NCI-H2107 (cell line): ENCODE measurements at places on chromosomes 16 and 17.

DNA sequence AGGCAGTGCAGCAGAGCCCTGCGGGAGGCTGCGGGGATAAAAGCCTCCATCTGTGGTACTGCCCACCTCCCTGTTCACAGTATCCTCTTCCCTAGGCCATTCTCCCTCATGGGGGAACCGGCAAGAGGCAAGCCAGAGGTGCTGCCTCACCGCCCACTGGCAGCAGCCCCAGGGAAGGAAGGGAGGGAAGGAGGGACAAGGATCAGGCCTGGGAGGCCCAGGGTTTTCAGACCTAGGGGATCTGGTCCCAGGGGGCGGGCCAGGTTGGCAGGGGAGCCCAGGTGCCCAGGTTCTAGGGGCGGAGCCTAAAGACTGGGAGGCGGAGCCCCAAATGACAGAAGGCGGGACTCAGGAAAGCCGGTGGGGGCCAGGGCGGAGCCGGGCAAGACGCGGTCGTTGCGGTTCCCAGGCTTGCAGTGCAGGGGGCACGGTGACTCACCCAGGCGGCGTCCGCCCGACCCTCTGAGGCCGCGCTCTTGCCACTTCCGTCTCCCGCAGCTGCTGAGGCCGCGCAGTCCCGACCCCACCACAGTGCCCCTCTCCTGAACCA, 3.0 kb upstream of the MTMR4 start:
- DNase-seq, result peak; percentile 87

GRCh38 chr16:2499890-2500429, 13.8 kb upstream of the ATP6V0C start:
- no peak for DNase-seq

DNA sequence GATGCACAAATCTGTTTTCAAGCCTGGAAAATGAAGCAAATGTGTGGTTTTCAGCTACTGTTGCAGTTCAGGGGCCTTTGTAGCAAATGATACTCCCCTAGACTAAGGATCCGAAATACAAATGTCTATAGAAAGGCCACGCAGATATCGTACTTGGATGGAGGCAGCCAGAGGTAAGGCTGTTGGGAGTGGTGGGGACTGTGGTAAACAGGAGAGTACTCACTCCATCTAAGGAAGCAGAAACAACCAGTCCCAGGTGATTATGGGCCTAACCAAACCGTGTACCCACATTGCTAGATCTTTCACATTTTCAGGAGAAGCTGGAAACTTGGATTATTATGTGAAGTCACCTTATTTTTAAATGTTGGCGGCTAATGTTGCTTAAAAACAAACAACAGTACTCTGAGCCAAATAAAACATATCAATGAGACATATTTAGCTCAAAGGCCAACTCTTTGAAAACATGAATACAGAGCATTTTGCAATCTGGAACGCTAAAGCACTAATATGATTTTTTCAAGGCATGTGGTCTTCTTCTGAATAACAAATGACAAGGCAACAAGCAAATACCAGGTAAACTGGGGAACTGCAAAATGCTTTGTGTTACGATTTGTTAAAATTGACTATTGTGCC, 110.1 kb downstream of the YPEL2 start:
- DNase-seq, result no peak

- no peak for DNase-seq
Observed at GRCh38 chr17:63774141-63774968, at the start of gene DDX42. DDX42 (plus strand) TSS chr17:63774170; CDS start chr17:63787050, 12,880 bp downstream.

DNA sequence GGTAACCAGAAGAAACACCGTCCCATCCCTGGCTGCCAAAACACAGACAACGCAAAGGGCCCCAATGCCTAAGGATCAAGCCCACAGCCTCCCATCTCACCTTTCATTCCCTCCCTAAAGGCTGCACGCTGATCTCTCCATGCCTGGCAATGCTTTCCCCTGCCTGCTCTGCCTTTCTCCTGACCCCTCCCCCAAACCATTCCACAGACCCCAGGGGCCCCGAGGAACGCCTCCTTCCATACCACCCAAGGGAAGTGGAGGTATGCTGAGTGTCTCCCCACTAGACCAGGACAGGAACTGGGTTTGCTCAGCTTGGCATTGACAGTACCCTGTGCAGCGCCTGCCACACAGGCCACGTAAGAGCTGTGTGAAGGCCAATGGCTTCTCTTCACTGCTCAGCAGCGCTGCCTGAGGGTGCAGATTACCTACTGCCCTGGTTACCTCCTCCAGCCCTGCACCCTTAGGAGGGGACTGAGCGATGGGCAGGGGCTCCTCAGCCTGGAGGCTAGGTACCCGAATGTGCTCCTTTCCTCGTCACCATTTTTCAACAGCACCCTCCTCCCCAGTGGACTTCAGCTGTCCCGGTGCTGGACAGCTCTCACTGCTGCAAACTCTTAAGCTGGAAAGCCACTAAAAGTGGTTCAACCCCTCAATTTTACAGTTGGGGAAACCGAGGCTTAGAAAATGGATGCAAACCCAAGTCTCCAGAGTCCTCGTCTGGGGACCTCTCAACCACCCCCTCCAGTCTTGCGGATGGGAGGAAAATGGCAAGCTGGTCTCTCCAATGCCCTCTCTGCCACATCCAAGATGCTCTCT, 45.0 kb downstream of the SRCIN1 start:
- no peak for DNase-seq

- DNase-seq, result peak; percentile 49
Observed at GRCh38 chr16:27225536-27226360, 22.4 kb downstream of the KDM8 start.

GRCh38 chr17:77164483-77165091, 23.8 kb downstream of the SEC14L1 start:
- no peak for DNase-seq

GRCh38 chr16:47592232-47592631, 131.1 kb downstream of the PHKB start:
- DNase-seq, result no peak

GRCh38 chr17:34990921-34991365, 10.6 kb downstream of the LIG3 start:
- DNase-seq, result no peak

GRCh38 chr16:85387171-85387507, 226.0 kb upstream of the GSE1 start:
- no peak for DNase-seq

GRCh38 chr17:38579934-38580333, 25.8 kb downstream of the SRCIN1 start:
- peak; percentile 66 for DNase-seq

DNA sequence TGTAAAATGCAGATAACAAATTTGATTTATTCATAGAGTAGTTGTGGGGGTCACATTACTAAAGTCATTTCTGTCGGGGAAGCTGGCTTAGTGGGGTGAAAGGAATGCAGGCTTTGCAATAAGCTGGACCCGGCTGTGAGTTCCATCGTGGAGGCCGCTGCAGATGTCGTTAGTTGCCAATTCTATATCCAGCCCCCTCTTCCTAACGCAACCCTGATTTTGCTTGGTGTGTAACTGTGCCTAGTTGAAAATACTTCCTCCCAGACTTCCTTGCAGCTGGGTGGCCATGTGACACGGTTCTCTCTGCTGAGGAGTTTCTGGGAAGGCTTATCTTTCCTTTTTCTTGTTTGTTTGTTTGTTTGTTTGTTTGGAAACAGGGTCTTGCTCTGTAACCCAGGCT, 4.5 kb downstream of the MFSD6L start:
- DNase-seq, result no peak

DNA sequence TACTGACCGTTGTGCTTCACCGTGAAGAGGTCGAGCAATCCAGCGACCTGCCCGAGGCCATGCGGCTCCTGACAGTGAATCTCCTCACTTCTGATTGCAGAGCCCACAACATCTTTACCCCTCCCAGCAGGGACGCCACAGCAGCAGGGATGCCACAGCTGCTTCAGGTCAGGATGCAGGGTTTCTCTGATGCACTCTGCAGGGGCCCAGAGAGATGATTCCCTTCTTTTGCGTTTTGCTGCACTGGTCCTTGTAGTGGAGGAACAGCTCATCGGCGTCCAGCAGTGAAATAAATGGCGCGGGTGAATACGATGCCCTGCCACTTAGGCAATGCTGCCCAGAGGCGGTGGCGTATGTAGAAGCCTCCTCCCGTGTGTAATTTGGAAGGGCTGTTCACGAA, 5.6 kb downstream of the KIAA0513 start:
- DNase-seq, result no peak

DNA sequence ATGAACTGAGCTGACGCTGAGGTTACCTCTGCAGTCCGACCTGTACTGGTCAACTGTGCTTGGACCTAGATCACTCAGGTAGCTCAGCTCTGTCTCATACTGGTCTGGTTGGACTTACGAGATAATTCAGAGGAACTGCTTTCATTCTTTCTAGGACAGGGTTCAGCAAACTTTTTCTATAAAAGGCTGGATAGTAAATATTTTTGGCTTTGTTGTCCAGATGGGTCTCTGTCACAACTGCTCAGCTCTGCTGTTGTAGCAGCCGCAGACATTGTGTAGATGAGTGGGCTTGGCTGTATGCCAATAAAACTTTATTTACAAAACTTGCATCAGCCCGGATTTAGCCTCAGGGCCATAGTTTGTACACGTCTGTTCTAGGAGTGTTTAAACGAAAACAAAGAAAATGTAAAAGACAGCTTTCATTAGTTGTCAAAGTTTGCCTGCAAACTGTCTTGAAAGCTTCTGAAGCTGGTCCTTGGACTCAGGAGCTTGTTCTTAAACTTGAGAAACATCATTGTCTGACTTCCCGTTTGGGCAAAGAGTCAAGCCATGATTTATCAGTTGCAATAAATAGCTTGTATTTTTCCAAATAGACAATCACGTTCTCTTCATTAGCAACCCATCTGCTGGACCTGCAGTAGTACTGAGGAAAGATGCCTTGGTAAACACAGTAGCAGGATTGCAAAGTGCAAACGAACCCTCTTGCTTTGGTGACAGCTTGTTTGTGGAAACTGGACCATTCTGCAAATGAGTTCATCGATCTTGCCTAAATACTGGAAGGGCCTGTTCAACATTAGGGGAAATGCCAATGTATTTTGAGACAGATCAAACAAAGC, 253.4 kb downstream of the SNX29 start:
- DNase-seq, result no peak

- DNase-seq, result no peak
Observed at GRCh38 chr16:22220069-22220440, 14.0 kb downstream of the EEF2K start.

DNA sequence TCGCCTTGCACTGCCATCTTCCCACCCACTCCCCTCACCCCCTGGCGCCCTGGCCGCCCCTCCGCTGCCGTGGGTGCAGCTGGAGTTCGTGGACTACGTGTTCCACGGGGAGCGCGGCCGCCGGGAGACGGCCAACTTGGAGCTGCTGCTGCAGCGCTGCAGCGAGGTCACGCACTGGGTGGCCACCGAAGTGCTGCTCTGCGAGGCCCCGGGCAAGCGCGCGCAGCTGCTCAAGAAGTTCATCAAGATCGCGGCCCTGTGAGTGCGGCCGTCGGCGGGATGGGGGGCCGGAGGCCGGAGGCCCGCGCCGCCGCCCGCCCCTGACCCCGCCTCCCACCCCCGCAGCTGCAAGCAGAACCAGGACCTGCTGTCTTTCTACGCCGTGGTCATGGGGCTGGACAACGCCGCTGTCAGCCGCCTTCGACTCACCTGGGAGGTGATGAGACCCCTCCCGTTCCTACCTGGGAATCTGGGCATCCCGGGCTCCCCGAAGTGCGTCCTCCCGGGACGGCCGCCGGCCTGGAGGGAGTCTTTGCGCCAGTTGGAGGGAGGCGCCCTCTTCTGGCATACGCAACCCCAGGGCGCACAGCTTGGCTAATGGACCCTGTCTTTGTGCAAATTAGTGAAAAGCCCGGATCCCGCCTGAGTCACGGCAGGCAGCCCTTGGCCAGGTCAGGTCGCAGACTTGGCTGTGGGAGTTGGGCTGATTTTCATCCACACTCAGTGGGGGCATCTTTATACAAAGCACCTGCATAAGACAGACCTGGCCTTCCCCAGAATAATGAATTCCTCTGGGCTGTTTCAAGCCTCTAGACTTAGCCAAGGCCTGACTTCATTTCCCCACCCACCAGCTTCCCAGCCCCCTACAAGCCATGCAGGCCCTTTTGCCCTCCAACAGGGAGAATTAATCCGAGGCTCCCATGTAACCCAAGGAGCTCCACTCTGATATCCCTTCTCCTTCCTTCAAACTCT, 14.3 kb downstream of the RAPGEFL1 start:
- peak; percentile 41 for DNase-seq

DNA sequence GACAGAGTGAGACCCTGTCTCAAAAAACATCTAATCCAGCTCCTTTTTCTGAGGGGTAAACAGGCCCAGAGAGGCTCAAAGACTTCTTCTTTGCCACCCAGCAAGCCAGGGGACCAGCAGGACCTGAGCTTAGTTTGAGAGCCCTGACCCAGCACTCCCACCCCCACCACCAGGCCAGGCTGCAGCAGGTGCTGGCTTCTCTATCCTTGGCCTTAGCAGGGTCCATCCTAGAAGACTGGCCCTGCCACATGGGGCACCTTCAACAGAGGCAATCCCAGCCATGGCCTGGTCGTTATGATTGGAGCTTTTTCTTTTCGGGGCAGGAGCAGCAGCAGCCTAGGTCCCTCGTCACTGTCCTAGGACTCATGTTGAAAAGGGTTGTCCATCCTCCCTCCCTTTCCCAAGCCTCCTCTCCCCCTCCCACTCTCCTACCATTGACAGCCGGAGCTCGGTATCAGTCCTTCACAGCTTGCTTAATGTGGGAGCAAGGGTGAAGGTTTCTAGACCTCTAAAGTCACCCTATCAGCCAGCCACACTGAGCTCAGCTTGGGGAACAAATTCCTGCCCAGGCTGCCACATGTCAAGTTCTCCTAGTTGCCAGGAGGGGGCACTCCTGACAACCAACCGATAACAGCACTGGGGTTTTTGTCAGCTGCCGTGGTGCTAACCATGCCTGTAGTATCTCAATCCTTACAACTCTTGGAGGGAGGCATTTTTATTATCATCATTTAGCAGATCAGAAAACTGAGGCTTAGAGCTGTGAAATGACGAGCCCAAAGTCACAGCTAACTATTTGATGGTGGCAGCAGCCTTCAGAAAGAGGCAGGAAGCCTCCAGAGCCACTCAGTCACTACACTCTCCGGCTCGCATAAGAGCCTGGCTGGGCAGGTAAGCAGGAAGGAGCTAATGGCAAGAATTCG, 11.2 kb downstream of the MRPL27 start:
- peak; percentile 23 for DNase-seq

GRCh38 chr17:17696085-17696484, 14.8 kb downstream of the RAI1 start:
- DNase-seq, result no peak

DNA sequence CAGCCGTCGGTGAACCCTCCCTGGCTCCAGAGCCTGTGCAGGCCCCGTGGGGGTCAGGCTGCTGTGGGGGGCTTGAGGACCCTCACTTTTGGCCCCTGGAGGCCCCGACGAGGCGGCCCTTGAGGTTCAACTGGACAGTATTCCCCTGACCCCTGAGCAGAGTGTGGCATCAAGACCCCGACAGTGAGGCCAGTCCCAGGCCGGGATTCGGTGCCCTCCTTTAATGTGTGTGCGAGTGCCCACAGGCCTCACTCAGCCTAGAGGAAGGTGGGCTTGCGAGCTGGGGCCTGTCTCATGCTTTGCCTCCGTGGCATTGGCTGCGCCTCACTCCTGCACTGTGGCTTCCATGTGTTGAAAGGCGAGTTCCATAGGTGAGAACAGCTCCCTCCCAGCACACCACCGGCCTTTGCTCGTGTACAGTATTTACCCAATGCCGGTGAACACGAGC, 94.5 kb downstream of the METRNL start:
- DNase-seq, result no peak

- no peak for DNase-seq
Observed at GRCh38 chr17:38463451-38463858, 35.2 kb downstream of the ARHGAP23 start.
